H9 (cell line): ENCODE measurements at places on chromosomes 16 and 17. TPM values are rescaled to one million over a fixed set of nuclear protein-coding genes. Genes with fewer than 3 reads are reported as not detected.

IRX3 gene
- total RNA-seq = 1.8 and 2.4 TPM in 2 replicates

EMP2 gene
- 14.4 and 15.1 TPM in 2 replicates for total RNA-seq

PYCARD gene
- total RNA-seq = 37.5 and 38.5 TPM in 2 replicates

OR1A1 gene
- total RNA-seq = not detected in 2 replicates

RFFL gene
- total RNA-seq = 21.1 and 21.4 TPM in 2 replicates

DNA sequence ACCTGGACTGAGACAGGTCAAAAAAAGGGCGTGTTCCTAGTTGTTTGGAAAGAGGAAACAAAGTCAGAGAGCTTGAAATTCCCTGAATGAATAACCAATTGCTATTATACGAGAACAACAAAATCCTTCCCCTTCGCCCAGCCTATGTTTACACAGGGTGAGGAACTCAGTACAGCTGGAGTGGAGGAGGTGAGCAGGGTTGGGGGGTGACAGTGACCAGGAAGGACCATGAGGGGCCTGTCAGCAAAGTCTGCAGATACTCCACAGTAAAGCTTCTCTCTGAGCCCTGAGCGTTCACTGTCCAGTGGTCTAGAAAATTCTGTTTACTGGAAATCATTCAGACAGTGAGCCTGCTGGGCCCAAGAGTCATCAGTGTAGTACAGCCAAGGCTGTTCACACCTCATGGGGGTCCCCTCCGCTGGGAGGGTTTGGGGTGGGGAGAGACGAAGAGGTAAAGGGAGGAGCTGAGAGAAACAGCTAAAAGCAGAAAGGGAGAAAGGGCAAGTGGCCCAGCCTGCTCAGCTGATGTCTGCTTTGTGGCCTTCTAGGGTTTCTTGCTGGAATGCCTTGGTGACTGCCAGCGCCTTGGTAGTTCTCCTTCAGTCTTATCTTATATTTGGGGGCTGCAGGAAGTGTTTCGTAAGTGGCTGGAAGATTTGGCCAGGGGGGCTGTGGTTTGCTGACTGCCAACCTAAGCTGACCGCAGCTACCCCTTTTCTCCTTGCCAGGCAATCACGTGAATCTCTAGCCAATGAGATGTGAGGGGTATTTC lies 5.7 kb downstream of the DUSP3 start:
- H3K27ac ChIP-seq = no peak overlapping the region
- no peaks in the 10 kb centered on the region for H3K4me1 ChIP-seq
- H3K4me3 ChIP-seq = no peak overlapping the region
- H3K36me3 ChIP-seq = peaks cover 61% of the 10 kb centered on the region
- no peak for DNase-seq

DNA sequence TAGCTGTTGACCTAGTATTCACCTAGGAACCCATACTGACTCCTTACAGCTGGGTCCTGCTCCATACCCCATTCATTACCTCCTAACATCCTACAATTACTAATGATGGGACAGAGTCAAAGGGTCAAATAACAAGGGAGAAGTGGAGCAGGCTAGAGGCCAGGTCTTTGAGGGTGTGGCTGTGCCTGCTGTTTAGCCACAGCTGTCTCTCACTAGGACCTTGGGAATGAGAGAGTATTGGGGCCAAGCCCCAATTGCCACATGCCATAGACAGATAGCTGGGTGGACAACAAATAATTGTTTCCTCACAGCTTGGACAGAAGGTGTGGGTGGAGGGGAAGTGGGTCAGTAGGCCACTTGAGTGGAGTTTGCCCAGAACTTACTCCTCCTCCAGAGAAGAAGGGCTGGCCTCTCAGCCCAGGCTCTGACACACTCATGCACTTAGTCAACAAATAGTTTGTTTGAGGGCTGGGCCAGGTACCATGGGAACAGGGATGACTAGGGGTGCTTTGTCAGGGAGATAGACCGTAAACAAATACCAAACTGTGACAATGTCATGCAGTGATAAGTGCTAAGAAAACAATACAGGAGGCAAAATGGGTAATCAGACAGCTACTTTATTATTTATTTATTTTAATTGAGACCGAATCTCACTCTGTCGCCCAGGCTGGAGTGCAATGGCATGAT lies 10.2 kb upstream of the CENPT start:
- peaks cover 23% of the 10 kb centered on the region for H3K36me3 ChIP-seq
- peaks cover 6% of the 10 kb centered on the region; the same call in 1 of the 2 replicates for H3K4me1 ChIP-seq
- H3K4me3 ChIP-seq = peak overlapping the region; percentile 2; the same call in 1 of the 2 replicates
- H3K27ac ChIP-seq = no peak overlapping the region
- no peaks in the 10 kb centered on the region for H3K27me3 ChIP-seq

DNA sequence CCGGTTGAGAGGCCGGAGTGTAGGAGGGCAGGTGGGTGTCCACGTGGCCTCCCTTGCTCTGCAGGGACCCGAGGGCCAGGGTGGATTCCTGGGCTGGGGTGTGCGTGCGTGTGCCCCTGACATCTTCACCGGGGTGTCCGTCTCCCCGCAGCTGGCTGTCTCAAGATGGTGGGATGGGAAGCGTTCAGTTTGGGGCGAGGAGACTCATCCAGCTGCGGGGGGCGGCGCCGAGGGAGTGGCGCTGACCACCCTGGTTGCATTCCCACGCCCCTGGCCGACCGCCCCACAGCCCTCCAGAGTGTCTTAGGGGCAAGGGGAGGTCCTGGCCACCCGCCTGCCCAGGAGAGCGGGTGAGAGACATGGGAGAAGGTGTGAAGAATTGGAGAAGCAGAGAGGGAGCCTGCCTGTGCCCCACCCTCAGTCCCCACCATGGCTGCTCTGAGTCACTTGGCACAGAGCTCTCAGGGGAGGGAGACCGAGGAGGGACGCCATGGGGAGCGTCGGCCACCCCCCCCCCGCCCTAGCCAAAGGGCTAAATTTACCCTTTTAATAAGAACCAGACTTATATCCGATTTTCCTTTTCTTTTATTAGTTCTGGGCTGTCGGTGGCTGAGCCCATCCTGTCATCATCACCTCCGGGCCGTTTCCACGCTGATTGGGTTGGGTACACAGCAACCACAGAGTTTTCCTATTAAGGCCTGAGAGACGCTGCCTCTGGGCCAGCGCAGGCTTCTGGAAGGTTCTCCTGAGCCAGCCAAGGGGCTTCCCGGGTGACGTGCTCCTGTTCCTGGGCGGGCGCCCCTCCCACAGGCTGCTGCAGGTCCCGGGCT lies 22.0 kb downstream of the BAHCC1 start:
- no peak overlapping the region for H3K27ac ChIP-seq
- no peak for DNase-seq
- H3K36me3 ChIP-seq = no peaks in the 10 kb centered on the region

- no peaks in the 10 kb centered on the region for H3K27me3 ChIP-seq
- peaks cover 7% of the 10 kb centered on the region for H3K36me3 ChIP-seq
- H3K4me3 ChIP-seq = peak overlapping the region; percentile 96
These were observed 615 bp downstream of the PRPSAP1 start for GRCh38 chr17:76353004-76353598.

DNA sequence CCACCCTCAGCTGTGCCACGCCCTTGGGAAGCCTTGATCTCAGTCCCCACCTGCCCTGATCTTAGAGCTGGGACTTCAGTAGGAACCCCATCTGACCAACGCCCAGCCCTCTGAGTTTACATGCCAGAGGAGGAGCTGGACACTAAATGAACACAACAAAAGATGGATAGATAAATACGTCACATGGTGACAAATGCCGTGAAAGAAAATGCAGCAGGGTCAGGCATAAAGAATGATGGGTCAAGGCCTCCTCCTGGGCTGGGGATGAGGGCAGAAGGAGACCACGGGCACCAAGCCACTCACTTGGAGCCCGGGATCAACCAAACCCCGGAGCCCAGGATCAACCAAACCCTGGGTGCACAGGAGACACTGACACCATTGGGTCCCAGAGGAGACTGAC lies 354.9 kb downstream of the C16orf95 start:
- H3K27ac ChIP-seq = no peak overlapping the region
- no peak for DNase-seq
- H3K4me3 ChIP-seq = no peak overlapping the region
- H3K4me1 ChIP-seq = no peaks in the 10 kb centered on the region
- H3K27me3 ChIP-seq = no peaks in the 10 kb centered on the region

- H3K27ac ChIP-seq = no peak overlapping the region
- no peak overlapping the region for H3K4me3 ChIP-seq
- H3K4me1 ChIP-seq = no peaks in the 10 kb centered on the region
- no peaks in the 10 kb centered on the region for H3K36me3 ChIP-seq
These were observed 17.9 kb downstream of the SEC14L5 start for GRCh38 chr16:4976079-4976478.

GRCh38 chr16:75482434-75483205 lies 12.6 kb downstream of the CHST6 start:
- no peak overlapping the region for H3K27ac ChIP-seq
- DNase-seq = no peak
- H3K4me1 ChIP-seq = no peaks in the 10 kb centered on the region

GRCh38 chr16:25716186-25716585 lies 24.4 kb downstream of the HS3ST4 start:
- no peak overlapping the region for H3K27ac ChIP-seq
- peak; percentile 48 for DNase-seq
- H3K4me1 ChIP-seq = peaks cover 2% of the 10 kb centered on the region; the same call in 1 of the 2 replicates
- H3K4me3 ChIP-seq = no peak overlapping the region

DNA sequence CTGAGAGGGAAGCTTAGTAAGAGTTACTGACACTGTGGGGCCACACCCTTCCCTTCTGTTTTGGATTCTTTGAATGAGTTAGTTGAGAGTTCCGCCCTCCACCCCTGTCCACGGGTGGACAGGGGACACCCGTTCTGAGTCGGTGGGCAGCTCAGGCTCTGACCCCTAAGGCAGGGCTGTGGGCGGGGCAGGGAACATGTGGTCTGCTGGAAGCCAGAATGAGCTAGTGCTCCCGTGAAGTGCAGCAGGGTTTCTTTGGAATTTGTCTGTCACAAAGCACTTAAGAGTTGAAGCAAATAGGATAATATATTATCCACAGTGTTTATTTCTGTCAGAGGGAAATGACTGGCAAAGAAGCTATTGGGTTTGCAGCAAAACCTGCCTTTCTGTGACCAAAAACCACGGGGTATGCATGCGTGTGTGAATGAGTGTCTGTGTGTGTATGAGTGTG lies 90.1 kb downstream of the CLEC16A start:
- DNase-seq = no peak
- no peaks in the 10 kb centered on the region for H3K4me1 ChIP-seq
- no peak overlapping the region for H3K27ac ChIP-seq
- H3K36me3 ChIP-seq = no peaks in the 10 kb centered on the region; the same call in 1 of the 3 replicates

DNA sequence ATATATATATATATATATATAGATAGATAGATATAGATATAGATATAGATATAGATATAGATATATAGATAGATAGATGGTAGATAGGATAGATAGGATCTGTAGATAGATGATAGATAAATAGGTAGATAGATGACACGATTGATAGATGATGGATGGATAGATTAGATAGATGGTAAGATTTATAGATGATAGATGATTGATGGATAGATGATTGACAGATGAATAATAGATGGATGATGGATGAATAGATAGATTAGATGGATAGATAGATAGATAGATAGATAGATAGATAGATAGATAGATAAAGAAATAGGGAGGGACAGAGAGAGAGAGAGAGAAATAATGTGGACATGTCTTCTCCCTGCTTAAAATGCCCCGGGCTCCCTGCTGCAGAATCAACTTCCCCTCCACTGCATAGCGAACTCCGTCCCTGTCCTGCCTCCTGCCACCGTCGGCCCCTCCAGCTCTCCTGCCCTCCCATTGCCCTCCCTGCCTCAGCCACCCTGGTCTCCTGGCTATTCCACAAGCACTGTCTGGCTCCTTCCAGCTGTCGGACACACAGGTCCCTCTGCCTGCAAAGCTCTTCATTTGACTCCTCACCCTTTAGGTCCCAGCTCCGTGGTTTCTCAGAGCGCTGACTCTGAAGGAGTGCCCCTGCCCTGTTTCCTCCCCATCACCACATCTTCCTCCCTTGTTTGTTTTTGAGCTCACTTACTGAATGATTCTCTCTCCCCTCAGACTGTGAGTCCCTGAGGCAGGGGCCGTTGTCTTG lies 254.0 kb downstream of the KATNIP start:
- H3K4me1 ChIP-seq = peaks cover 3% of the 10 kb centered on the region; the same call in 1 of the 2 replicates
- H3K27ac ChIP-seq = no peak overlapping the region
- peak overlapping the region; percentile 73 for H3K4me3 ChIP-seq
- H3K36me3 ChIP-seq = no peaks in the 10 kb centered on the region
- peak; percentile 45 for DNase-seq

GRCh38 chr16:47965439-47965838 lies 190.4 kb downstream of the ABCC12 start:
- no peak overlapping the region for H3K27ac ChIP-seq
- peak; percentile 70 for DNase-seq
- H3K27me3 ChIP-seq = no peaks in the 10 kb centered on the region
- no peak overlapping the region for H3K4me3 ChIP-seq

- peaks cover 26% of the 10 kb centered on the region for H3K27me3 ChIP-seq
- no peak overlapping the region for H3K27ac ChIP-seq
- peaks cover 4% of the 10 kb centered on the region; the same call in 1 of the 2 replicates for H3K4me1 ChIP-seq
- H3K36me3 ChIP-seq = peaks cover 9% of the 10 kb centered on the region
- DNase-seq = peak; percentile 46
- H3K4me3 ChIP-seq = no peak overlapping the region
These were observed 21.0 kb upstream of the FZD2 start for GRCh38 chr17:44536090-44536953.

GRCh38 chr17:34006126-34006525 lies 249.0 kb upstream of the CCL2 start:
- H3K27ac ChIP-seq = no peak overlapping the region
- no peak overlapping the region for H3K4me3 ChIP-seq
- H3K36me3 ChIP-seq = no peaks in the 10 kb centered on the region
- DNase-seq = no peak
- no peaks in the 10 kb centered on the region for H3K27me3 ChIP-seq

GRCh38 chr17:42928714-42929496 lies 28.3 kb downstream of the G6PC1 start:
- H3K4me3 ChIP-seq = no peak overlapping the region
- H3K27me3 ChIP-seq = no peaks in the 10 kb centered on the region
- H3K36me3 ChIP-seq = no peaks in the 10 kb centered on the region
- H3K27ac ChIP-seq = no peak overlapping the region
- no peaks in the 10 kb centered on the region; the same call in 1 of the 2 replicates for H3K4me1 ChIP-seq

DNA sequence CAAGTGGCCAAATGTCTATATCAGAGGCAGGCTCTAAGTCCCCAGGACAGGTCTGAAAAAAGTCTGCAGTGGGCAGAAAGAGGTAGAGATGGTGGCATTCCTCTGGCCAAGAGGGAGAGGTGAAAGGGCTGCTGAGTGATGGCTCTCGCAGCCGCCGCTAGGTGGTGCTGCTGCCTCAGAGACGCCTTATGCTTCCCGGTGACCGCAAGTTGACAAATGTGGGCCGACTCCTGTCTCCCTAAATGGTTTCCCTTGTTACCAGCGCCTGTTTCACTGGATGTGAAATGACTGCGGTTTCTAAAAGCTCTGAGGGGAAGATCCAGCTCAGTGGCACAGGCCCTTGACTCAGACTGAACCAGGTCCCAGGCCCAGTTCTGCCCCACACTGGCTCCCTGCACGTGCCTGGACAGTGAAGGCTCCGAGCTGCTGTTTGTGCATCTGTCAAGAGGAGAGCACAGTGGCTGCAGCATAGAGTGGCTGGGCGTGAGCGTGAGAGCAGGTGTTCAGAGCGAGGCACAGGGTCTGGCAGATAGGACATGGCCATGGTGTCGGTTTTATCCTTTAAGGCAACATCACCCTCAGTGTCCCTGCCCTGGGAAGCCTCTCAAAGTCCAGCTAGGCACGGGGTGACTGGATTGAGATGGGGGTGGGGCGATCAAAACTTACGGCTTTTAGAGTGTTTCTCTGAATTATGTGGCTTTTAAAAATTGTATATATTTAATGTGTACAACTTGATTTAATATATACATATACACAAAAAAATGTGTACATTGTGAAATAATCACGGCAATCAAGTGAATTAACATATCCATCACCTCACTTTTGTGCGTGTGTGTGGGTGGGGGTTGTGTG lies 19.9 kb downstream of the CLEC16A start:
- no peak overlapping the region for H3K27ac ChIP-seq
- H3K4me1 ChIP-seq = no peaks in the 10 kb centered on the region
- peak; percentile 79 for DNase-seq
- H3K27me3 ChIP-seq = no peaks in the 10 kb centered on the region
- H3K4me3 ChIP-seq = no peak overlapping the region
